IMR-90 (cell line): ENCODE measurements at places on chromosomes 6 and 20.

- DNase-seq: no peak
Measured at GRCh38 chr6:73604461-73604860, 49.3 kb downstream of the SLC17A5 start.

DNA sequence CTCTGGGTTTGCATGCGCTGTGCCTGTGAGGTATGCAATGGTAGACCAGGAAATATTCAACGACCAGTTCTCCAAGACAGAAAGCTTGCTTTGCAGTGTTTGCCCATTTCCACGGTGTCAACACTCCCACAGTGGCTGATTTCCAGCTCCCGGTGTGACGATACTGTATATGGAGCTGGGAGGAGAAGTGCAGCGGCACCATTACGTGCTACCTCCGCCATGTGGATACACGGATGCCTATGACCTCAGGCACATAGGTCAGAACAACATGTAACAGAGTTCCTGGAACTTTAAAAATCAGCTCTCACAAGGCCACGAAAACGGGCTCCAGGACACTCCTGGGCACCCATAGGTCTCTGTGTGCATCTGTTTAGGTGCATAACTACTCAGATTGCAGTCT lies 51.1 kb downstream of the NFATC2 start:
- DNase-seq: no peak

- no peak for DNase-seq
Measured at GRCh38 chr6:119974430-119975159, 625.0 kb upstream of the MAN1A1 start.

GRCh38 chr6:145811741-145812140 lies 2.9 kb downstream of the FBXO30 start:
- DNase-seq: no peak

GRCh38 chr6:12266571-12266970 lies 23.6 kb upstream of the EDN1 start:
- DNase-seq: peak; percentile 77

DNA sequence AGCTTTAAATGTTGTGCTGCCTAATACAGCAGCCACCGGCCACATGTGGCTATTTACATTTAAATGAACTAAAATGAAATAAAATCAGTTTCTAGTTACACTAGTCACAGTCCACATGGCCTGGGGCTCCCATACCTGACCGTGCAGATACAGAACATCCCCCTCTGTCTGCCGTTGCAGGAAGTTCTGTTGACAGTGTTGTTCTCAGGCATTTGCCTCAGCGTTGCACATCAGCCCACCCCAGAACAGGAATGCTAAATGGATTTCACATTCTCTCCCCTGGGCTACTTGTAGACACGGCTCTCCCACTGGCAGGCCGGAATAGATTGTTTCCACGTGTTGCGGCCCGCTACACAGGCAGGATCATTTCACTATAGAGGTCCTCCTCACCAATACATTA lies 26.3 kb downstream of the JAG1 start:
- no peak for DNase-seq

- peak; percentile 19 for DNase-seq
Measured at GRCh38 chr6:54427396-54427937, 119.2 kb downstream of the TINAG start.

DNA sequence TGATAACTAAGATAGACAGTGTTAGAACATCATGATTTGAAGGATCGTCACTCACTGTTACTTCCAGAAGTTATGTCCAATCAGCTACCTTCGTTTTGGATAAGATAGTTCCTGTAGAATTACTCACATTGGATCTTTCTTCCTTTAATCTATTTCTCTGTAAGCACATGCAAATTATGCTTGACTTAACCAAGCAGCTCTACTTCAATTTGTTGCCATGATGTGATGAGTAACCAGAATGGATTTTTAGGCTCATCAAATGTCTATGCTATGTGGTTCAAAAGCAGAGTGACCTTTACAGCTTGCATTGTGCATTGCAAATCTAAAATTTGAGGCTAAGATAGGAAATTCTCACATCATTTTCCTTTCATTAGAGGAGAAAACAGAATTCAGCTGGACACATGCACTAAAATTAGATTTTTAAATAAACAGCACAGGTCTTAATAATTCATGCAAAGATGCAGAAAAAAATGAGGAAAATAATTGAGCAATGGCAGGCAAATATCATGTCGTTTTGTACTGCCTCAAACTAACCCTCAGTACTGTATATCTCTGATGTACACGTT lies 76.7 kb upstream of the ZFP64 start:
- DNase-seq: peak; percentile 59

DNA sequence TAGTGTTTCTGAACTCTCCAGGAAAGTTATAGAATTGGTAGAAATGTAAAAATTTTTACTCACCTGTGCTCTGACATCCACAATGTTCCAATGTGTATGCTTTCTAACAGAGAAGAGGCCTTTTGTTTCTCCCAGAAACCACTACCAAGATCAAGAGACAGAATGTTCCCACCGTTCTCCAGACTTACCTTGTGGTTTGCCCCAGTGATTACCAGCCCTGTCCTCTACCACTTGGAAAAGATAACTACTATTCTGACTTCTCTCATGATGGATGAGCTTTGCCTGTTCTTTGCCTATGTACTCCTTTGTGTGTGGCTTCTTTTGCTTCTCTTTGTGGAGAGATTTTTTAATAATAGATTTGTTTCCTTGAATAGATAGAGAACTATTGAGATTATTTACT lies 173.0 kb upstream of the SCGN start:
- no peak for DNase-seq
